ENCODE measurements at places on chromosomes 2 and 18.

- no peak for DNase-seq
Observed at GRCh38 chr2:48070415-48070814, 164.1 kb upstream of the FBXO11 start.

GRCh38 chr18:73980289-73980979 is 167.2 kb downstream of the FBXO15 start:
- DNase-seq, result no peak

- DNase-seq, result no peak
Observed at GRCh38 chr18:8174771-8175170, 434.5 kb upstream of the RAB12 start.

- no peak for DNase-seq
Observed at GRCh38 chr2:187890690-187891089, 336.5 kb upstream of the TFPI start.

DNA sequence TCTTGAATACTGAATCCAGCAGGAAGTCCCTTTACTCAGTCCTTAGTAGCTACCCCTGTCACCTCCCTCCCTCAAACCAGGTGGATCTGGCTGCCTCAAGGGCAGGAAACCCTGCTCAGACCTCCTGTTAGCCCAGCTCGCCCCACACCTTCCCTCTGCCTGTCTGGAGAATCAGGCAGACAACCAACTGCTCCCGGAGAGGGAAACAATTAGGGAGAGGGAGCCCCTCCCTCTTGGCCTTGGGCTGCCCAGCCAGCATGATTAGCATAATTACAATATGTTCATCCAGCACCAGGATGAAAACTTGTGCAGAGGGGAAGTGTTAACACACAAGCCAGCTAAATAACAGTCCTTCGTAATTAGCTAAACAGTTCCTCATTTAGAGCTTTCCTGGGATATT is 185.5 kb downstream of the C1D start:
- peak; percentile 2 for DNase-seq

DNA sequence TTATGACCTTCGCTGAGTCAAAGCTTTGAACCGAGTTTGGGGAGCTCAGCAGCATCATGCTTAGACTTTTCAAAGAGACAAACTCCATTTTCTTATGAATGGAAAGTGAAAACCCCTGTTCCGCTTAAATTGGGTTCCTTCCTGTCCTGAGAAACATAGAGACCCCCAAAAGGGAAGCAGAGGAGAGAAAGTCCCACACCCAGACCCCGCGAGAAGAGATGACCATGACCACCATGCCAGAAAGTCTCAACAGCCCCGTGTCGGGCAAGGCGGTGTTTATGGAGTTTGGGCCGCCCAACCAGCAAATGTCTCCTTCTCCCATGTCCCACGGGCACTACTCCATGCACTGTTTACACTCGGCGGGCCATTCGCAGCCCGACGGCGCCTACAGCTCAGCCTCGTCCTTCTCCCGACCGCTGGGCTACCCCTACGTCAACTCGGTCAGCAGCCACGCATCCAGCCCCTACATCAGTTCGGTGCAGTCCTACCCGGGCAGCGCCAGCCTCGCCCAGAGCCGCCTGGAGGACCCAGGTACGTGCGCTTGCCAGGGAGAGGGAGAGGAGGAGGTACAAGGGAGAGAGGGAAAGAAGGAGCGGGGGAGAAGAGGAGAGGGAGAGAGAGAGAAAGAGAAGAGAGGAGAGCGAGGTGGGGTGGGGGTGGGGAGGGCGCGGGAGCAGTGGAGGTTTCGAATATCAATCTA is at the start of gene DLX1:
Gene DLX1, plus strand, starts transcription at position 48 of the 700 bp plus-strand sequence. Its CDS starts 171 bp downstream, at position 219.
- DNase-seq, result no peak

GRCh38 chr18:79587779-79588635 is 91.6 kb upstream of the CTDP1 start:
- no peak for DNase-seq

GRCh38 chr2:38254796-38255195 is 122.3 kb downstream of the ATL2 start:
- no peak for DNase-seq

GRCh38 chr18:30333310-30333709 is 709.2 kb downstream of the DSC3 start:
- DNase-seq, result no peak

- no peak for DNase-seq
Observed at GRCh38 chr18:79517341-79517740, 121.6 kb downstream of the NFATC1 start.

GRCh38 chr2:11042841-11043240 is 112.4 kb upstream of the SLC66A3 start:
- DNase-seq, result no peak

DNA sequence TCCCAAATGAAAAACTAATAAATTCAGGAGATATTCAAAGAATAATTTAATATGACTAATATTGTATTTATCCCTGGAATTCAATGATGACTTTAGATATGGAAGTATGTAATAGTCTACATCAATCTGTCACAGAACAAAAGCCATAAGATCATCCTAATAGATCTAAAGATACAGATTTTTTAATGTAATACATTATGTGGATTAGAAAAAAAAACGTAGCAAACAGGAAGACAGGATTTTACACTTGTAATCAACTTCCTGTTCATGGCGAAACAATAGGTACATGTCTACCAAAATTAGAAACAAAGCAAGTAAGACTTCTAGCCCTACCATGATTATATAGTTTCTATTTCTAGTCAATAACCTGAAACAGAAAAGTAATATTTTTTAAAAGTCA is 192.2 kb downstream of the TTC32 start:
- no peak for DNase-seq

- no peak for DNase-seq
Observed at GRCh38 chr2:142974288-142975024, 97.0 kb downstream of the KYNU start.

DNA sequence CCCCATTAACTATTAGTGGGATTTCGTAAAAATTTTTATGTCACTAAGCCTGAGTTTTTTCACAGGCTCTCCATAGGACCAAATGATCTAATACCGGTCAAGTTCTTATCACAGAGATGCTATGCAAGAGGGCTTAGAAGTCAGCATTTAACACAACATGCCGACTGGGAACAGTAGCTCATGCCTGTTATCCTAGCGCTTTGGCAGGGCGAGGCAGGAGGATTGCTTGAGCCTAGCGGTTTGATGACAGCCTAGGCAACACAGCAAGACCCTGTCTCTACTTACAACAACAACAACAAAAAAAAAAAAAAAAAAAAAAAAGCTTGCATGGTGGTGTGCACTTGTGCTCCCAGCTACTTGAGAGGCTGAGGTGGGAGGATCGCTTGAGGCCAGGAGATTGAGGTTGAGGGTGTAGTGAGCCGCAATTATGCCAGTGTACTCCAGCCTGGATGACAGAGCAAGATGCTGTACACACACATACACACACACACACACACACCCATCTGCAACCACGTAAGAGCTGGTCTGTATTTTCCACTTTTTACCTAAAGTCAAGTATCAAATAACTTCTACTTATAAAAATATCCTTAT is 67.6 kb upstream of the FAM124B start:
- DNase-seq, result no peak

DNA sequence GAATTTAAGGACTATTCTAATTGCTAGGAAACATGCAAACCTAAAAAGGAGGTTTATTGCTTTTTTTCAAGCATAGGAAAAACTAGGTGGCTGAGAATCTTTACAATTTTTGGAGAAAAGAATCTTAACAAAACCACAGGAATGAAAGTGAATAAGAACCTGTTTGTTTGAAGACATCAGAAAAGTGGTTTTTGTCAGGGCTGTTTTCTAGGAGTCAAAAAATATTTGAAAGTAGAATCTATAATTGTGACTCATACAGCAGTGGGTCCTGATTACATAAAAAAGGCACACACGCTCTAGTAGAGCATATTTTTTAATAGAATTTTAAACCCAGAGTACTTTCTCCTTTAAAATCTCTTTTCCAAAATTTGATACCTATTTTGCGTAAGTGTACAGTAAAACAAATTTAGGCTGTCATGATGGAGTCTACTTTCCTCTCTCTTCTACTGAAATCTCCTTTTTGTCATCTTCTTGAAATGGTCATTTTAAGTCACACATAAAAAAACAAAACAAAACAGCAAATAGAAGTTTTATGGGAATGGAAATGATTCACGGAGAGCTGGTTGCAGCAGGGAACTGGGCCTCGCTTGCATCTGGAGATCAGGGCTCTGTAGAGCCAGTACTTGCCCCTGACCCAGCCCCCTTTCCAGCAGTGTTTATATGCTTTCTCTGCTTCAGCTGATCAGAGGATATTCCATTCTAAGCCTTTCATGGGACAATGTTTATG is 59.1 kb upstream of the PELI1 start:
- DNase-seq, result no peak

DNA sequence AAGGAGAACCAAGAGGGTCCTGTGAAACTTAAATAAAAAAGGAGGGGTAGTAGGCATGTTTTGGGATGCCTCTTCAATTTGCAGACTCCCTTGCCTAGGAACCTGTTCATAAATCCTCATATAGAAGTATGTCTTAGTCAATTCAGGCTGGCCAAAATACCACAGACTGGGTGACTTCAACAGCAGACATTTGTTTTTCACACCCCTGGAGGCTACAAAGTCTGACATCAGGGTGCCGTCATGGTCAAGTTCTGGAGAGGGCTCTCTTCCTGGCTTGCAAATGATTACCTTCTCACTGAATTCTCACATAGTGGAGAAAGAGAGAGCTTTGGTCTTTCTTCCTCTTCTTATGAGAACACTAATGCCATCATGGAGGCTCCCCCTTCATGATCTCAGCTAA is 4.1 kb upstream of the TCF4 start:
- DNase-seq, result no peak

DNA sequence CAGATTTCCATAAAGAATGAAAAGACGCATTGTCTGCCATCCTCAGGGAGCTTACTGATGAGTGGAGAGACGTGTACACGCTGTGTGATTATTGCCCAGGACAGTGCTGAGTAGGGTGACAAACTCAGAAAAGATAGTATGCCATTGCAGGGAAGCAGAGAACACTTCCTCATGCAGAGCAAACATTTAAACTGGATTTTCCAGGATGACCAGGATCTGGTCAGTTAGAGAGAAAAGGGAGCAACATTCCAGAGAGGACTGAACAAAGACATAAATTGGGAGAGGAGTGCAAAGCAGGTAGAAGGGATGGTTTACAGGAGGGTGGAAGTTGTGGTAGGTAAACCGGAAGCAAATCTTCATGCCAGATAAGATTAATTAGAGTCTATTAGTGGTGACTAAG is 2.3 kb downstream of the SLC9A2 start:
- no peak for DNase-seq

DNA sequence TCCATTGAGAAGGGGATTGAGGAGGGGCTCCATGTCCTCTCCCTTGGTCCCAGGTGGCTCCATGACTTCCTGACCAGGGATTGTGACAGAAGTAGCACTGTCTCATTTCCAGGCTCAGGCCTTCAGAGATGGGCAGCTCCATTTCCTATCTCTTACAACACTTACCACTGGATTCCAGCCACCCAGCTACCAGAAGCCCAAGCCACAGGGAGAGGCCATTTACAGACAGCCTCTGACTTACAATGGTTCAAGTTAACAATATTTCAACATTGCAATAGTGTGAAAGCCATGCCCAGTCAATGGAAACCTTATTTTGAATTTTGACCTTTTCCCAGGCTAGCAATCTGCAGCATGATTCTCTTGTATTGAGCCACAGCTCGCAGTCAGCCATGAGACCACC is 164.9 kb upstream of the AGAP1 start:
- no peak for DNase-seq

DNA sequence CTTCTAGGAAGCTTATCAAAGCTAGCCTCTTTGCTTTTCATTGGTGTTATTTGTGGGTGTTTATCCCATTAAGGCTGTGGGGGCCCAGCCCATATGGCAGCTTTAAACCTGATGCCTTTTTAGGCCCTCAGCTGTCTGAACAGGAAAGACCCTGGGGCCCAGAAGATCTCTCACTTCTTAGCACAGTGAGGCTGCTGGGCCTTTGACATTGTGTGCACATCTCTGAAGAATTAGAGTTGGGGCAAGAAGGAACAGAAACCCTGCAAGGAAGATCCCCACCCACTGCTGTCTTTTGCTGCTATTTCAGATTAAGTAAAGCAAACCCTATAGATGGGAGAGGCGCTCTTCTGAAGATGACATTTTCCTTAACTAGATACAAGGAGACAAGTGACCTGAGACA is 250.0 kb downstream of the SMAD2 start:
- no peak for DNase-seq

DNA sequence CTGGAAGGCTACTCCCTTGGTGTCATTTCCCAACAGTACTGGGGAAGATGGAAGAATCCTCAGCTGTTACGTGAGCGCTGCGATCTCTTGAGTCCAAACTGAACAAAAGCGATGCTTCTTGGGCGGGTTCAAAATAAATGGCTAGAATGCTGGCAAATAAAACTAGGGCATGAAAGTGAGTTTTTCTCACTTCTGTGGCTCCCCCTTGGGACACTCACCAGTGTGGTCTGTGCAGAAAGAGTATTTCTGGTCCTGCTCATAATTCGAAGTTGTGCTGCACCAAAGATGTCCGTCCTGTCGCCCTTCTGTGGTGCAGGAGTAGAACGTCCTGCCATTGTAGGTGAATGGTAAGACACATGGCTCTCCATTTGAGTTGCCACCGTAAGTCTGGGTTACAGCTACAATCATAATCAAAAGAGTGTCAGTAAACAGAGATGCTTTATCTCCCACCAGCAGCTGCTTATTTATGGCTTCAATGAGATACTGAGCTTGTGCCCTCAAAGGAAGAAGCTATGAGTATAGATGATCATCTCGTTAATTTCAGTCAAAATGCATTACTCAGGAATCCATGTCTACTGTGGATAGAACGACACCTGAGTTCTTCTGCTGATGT is 11.8 kb downstream of the FN1 start:
- no peak for DNase-seq

- no peak for DNase-seq
Observed at GRCh38 chr2:237134321-237135230, 48.9 kb downstream of the COPS8 start.

DNA sequence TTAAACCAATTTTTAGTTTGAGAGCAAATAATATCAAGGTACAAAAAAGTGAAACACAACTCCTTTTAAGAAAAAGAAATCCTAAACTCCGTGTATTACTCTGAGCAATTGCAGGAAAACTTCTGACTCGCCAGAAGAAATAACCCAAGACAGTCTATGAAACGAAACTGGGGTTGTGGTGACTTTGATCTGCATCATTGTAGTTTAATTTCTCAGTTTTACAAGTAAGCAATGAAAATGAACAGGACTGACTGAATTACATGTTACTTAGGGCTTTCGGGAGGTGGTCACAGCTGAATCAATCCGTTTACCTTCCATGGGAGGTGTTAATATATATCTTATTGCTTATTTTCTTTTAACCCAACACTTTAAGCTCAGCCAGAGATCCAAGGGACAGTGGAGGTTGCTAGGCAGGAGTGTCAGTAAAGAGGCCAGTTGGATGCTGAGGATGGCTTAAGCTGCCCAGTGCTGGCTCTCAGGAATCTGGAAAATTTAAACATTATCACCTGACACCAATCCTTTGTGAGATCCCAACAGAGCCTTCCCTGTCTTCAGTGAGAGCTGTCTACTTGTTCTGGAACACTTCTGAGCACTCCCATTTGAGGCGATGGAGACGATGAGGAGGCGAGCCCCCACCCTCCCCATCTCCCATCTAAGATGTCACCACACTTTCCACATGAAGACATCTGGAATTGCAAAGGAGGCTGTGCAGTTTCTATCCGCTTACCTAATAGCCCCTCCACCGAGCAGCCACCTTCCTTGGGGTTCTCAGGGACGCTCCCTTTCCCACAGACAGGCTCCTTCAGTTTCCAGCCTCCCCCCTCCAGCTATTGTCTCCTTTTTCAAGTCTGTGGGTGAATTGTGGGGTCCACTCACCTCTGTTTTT is 3.6 kb upstream of the RAB31 start:
- DNase-seq, result no peak

- peak; percentile 29 for DNase-seq
Observed at GRCh38 chr2:179898873-179899272, 37.5 kb upstream of the ZNF385B start.

GRCh38 chr2:10289891-10290290 is 12.8 kb upstream of the HPCAL1 start:
- no peak for DNase-seq

GRCh38 chr18:46336278-46337111 is 232.3 kb downstream of the HAUS1 start:
- no peak for DNase-seq

Measured in NCI-H1436 (cell line).